ENCODE measurements at places on chromosomes 11 and 22.
A peak's percentile ranks its signal among the peaks of the same experiment; 100 is the strongest.

- DNase-seq: peak; percentile 48
These were observed 94.2 kb upstream of the TBCEL start for GRCh38 chr11:120929664-120930154.

- DNase-seq: no peak
These were observed 25.4 kb upstream of the BACE1-AS start for GRCh38 chr11:117265745-117266144.

DNA sequence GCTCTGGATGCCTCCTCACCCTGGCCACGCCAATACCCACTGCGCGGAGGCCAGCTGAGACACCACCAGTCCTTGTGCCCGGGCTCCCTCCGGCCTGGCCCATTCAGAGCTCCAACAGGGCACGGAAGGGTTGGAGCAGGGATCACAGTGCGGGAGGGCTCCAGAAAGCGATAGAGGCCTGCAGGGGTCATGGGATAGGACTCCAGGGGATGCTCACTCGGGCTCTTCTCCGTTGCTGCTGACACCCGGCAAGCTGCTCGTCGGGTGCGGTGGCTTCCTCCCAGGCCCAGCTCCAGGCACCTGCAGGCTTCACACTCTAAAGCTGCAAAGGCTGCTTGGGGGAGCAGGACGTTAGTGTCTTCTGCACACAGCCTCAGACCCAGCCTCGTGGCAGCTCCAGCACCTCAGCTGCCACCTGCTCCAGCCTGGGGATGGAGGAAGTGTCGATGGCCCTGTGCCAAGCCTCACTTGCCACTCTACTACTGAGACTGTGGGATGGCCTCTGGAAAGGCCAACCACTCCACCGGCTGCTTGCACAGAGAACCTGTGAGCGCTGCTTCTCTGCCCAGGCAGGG, 10.6 kb downstream of the WNT7B start:
- no peak for DNase-seq

DNA sequence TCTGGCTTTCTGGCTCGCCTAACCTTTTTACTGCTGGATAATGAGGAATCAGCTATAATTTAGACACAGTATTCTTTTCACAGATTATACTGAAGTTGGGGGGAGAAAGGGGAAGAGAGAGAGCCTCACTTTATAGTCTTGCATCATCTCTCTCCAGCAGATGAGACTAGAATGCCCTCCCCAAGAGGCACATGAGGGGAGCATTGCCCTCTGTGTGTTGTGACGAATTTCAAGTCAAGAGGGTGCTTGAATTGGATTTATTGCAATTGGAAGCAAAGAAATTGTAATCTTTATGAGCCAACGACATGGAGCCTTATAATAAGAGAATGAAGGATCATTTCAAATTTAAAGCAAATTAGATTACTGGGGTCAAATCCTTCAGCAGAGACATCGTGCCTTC, 17.6 kb upstream of the CADM1 start:
- no peak for DNase-seq

DNA sequence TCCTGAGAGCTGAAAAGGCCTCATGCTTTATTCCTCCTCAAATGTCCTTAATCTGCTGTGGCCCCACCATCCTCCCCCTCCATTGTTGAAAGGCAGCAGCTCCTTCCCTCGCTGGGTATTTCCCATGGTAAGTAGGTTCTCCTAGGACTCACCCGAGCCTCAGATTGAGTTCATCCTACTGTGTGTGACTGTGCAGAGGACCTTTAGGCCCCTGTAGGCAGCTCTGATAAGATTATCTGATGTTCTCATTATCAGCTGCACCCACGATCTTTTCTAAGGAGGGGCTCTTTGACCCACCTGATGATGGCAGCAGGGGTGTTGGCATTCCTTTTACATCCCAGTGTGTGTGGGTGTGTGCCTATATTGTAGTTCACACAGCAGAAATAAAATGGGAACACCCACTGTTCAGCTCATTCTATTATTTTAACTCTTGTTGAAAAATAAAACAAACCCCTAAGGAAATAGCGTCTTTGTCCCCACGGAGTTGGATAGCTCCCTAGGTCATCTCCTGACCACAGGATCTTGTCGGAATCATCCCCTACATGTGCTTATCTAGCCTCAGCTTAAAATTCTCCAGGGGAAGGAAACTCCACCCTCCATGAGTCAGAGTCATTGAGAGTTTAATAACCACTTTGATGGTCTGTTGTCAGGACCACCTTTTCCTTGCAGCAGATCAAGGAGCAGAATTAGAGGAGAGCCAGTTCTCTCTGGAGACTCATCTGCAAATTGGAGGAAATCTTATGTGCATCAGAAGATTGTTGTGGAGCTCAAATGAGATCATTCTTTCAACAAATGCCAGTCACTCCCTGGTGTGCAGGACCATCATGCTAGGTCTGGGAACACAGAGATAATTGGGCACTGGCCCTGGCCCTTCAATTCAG, 19.3 kb downstream of the ENDOD1 start:
- no peak for DNase-seq

DNA sequence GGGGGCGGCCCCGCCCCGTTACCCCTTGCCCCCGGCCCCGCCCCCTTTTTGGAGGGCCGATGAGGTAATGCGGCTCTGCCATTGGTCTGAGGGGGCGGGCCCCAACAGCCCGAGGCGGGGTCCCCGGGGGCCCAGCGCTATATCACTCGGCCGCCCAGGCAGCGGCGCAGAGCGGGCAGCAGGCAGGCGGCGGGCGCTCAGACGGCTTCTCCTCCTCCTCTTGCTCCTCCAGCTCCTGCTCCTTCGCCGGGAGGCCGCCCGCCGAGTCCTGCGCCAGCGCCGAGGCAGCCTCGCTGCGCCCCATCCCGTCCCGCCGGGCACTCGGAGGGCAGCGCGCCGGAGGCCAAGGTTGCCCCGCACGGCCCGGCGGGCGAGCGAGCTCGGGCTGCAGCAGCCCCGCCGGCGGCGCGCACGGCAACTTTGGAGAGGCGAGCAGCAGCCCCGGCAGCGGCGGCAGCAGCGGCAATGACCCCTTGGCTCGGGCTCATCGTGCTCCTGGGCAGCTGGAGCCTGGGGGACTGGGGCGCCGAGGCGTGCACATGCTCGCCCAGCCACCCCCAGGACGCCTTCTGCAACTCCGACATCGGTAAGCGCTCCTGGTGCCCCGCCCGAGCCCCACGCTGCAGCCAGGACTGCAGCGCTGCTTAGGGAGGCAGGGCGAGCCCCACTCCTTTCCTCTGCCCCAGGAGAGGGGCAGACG, at the start of gene TIMP3:
Gene TIMP3, plus strand, starts transcription at position 169 of the 700 bp plus-strand sequence. Its CDS starts 297 bp downstream, at position 466.
- DNase-seq: peak; percentile 3

DNA sequence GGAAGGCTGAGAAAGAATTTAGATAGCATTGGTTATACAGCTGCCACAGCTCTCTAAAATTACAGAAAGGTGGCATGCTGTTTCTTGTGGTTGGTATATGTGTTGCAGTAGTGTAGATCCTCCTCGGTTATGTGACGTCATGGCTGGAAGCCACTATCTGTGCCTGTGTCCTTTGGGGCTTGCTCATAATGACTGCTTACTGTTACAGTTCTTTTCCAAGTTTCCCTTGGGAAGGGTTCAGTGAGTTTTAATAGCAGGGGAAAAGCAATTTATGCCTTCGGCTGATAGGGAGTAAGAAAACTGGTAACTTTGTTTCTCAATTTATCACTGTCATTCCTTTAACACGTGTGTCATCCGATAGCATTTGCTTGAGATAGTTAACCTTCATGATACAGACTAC, 47.2 kb downstream of the POLD3 start:
- DNase-seq: no peak

- no peak for DNase-seq
These were observed 54.2 kb downstream of the PACSIN2 start for GRCh38 chr22:42960531-42961399.

GRCh38 chr11:125052047-125052446, 11.1 kb upstream of the SLC37A2 start:
- DNase-seq: no peak

DNA sequence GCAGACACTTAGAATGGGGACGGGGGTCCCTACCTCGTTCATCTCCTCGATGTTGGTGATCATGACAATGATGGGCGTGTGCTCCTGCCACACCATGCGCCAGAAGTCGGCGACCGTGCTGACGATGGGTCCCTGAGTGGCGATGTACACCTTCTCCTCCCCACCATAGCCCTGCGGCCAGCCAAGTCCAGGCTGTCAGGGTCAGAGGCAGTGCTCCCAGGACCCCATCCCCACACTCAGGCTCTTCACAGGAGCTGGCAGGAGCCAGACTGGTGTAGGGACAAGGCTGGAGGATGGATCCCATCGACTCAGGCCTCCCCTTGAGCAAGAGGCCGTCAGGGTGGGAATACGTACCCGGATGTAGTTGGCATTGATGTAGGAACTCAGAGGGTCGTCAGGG, 7.2 kb upstream of the IGSF22 start:
- DNase-seq: no peak

- no peak for DNase-seq
These were observed 99.6 kb downstream of the TIMP3 start for GRCh38 chr22:32900886-32901635.

DNA sequence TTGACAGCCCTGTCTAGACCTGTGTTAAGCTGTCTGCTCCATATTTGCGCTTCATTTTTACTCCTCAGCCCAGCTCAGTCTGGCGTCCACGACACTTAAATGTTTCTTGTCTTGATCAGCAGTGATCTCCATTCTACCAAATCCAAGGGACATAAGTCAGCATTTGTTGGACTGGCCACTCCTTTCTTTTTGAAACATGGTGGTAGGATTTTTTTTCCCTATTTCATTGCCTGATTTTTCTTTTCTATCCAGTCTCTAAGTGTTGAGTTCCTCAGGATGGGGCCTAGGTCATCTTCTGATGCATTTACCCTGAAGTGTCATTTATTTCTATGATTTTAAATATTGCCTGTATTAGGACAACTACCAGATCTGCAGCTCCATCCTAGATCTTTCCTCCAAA, 873 bp downstream of the NCAPH2 start:
- no peak for DNase-seq

DNA sequence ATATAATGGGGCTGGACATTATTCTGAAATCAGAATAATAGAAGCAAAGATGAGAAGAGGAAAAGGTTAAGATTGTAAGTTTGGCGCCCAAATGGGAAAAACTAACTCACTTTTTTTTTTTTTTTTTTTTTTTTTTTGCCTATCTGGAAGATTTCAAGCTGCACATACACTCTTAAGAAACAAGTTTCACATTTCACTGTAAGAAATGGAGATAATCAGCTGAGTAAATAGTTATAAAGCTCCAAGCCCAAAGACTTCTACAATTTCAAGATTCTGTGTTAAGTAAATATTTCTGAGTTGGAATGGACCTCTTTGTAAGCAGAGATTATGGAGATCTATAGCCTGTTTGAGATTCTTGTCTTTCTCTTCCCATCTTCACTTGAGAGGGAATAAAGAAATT, 140.0 kb downstream of the SLC17A6 start:
- no peak for DNase-seq

- no peak for DNase-seq
These were observed 1.0 kb upstream of the PLAAT2 start for GRCh38 chr11:63564056-63564774.

DNA sequence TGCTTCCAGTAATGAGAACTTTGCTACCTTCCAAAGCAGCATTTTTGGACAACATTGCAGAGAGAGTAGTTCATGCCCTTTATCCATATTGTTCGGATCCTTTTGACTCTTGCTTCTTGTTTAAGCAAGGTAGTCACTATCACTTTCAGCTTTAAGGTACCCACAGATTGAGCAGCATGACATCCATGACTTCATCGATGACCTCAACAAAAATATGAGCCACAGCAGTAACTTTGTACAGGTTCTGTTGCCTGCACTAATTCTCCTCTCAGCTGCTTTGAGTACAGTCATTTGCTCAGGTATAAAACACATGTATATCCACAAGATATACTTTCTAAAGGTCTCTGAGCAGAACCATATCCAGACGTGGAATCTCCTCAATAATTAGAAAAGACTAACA, 546.3 kb downstream of the SOX6 start:
- no peak for DNase-seq

DNA sequence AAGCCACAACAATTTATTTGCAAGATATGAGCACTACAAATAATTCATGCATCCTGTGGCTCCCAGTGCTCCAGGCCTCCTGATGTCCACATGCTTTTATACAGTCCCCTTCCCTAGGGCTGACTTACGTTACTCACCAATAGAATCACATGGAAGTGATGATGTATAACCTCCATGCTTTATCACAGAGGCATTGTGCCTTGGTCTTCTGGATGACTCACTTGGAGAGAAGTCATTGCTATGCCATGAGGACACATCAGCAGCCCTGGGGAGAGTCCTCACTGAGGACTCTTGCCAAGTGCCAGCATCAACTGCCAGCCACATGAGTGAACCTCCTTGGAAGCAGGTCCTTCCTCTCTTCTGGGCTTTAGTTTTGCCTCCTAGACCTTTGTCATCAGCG, 22.0 kb upstream of the IGSF9B start:
- DNase-seq: no peak

DNA sequence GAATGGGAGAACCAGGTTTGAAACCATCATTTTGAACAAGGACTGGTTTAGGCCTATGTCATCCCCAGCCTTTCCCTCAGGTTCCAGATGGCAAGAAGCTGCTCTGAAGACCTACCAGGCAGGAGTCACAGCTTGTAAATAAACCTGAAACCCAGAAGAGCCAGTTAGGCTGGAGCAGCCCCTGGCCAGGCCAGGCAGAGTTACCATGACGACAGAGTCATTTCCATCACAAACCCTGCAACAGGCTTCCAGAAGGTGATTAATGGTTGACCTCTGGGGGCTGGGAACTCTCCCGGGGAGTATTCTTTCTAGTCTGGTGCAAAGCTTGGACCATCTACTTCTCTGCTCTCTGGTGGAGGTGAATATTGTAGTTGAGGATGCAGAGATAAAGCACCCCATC, 164.1 kb upstream of the NCAM1 start:
- no peak for DNase-seq

DNA sequence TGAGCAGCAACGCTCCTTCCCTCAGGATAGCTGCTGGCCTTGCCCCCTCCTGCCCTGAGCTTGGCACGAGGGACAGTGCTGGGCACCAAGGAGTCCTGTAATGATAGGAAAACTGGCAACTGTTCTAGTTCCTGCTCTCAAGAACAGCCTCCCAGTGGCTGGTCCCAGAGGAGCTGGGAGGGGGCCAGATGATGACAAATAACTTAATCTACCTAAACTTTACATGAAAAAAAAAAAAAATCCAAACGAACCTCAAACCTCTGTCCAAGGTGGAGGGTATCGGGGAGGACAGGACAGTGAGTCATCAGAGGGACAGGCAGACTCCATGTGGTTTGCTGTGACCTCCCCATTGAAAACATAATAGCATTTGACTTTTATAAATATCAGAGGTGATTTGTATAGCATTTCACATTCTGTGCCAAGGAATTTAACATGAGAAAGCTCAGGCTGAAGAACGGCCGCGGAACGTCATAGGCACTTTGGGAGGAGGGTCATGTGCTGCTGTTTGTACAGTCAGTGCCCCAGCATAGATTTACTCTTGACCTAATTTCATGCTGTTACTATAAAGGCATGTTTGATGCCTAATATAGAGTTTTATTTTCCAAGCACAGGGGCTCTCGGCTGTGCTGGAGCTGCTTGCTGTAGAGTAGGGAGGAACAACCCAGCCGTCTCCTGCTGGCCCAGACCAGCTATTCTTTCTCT, 98.2 kb upstream of the NNMT start:
- no peak for DNase-seq

All from stimulated activated CD4-positive, alpha-beta T cell treated with anti-CD3 and anti-CD28 coated beads, Interleukin-2, amount 100 ng/mL, for 48 hours (primary cell).